DMS79 (cell line): ENCODE measurements at places on chromosomes 3 and 15.

DNA sequence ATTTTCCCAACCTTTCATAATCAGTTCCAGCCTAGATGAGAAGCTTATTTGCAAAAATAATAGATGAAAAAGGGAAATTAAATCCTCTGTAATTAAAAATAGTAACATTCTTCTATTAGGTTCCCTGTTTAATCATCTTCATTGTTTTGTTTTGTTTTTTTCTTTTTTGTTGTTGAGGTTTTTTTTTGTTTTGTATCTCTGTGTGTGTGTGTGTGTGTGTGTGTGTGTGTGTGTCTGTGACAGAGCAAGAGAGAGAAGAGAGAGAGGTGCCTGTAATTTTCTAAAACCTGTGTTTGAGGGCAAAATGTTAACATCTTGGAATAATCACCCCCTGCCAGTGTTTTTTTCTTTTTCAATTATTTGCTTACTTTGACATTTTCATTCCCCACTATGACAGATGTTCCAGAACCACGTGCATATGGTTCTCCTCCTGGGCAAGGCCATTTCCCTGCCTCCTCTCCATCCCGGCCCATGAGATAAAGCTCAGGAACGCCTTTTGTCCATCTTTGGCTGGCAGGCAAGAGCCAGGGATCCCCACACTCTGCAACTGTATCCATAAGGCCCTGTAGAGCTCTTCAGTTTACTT lies 121.8 kb upstream of the NR2E3 start:
- no peak for DNase-seq

DNA sequence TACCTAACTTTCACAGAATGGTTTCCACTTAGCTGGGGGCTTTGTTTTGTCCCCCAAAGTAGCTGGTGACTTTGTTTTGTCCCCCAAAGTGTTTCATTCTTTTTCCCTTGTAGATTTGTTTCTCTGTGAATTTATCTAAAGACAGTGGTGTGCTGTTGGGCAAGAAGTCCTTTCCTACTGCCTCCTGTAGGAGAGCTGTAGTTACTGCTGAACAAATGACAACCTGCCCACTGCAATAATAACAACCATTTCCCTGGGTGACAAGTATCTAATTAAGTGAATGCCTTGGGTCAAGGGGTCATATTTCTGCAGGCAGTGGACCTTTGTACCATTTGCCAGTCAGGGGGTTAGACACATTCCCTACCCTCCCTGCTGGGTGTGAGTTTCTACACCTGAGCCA lies 125.4 kb upstream of the BFSP2 start:
- DNase-seq, result no peak

DNA sequence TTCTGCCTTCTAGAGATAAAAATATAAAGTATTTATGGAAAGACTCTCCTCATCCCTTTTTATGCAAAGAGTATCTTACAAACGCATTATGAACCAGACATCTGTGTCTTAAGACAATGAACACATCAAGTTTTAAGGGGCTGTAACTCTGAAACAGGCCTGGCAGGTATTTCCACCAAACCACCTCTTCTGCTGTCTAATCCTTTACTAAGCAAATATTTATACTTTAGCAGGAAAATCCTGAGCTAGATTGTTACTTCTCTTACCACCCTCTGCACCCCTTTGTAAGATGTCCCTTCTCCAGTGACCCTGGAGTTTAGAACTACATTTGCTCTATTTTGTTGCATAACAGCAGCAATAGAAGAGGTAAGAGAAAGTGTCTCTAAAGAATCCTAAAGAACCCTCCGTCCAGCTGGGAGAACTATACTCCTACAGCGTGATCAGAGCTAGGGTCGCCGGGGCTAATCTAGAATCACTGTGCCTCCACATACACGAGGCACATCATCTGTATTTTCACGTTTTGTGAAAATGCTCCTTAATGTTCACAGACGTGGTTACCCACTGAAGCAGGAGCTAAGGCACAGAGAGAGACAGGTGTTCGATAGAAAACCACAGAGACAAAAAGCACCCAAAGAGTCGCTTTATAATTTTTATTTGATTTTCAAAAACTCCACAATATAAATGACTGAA lies 129.6 kb downstream of the FOXP1 start:
- DNase-seq, result no peak

DNA sequence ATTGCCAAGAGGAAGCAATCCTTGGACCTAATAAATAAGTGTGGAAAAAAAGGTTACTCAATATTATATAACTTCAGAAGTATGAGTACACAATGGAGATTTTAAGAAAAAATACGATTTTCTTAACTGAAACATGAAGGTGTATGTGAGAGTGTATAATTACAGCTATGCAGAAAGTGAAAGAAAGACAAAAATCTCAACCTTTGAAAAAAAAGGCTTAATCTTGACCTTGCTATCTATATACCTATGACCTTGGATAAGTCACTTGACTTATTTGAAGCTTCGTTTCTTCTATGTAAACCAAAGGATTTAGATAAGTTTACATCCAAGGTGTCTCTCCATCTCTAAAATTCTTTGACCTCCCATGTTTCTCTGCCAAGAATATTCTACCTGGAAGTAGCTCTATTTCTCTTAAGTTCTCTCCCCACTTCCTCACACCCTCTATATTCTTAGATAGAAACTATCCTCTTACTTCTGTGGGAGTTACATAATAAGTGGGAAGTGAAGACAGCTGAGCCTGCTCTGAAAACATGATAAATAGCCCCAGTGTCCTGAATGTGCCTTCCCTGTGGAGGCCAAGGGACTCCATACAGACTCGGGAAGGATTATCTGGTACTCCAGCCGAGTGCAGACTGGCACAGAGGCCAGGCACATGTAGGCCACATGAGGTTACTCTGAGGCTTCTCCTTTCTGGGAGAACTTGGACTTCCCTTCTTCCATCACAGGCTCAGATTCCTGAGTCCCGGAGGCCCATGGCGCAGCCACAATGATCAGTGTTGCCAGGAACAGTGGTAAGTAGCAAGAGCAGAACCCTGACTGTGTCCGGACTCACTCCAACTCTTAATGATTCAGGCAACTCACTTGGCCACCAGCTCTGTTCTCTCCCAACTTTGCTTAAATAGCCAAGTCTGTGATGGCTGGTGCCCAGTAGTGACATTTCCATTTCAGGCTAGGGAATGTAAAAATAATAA lies 166.8 kb upstream of the COL8A1 start:
- DNase-seq, result no peak

GRCh38 chr3:81416812-81417211 lies 344.6 kb downstream of the GBE1 start:
- no peak for DNase-seq

DNA sequence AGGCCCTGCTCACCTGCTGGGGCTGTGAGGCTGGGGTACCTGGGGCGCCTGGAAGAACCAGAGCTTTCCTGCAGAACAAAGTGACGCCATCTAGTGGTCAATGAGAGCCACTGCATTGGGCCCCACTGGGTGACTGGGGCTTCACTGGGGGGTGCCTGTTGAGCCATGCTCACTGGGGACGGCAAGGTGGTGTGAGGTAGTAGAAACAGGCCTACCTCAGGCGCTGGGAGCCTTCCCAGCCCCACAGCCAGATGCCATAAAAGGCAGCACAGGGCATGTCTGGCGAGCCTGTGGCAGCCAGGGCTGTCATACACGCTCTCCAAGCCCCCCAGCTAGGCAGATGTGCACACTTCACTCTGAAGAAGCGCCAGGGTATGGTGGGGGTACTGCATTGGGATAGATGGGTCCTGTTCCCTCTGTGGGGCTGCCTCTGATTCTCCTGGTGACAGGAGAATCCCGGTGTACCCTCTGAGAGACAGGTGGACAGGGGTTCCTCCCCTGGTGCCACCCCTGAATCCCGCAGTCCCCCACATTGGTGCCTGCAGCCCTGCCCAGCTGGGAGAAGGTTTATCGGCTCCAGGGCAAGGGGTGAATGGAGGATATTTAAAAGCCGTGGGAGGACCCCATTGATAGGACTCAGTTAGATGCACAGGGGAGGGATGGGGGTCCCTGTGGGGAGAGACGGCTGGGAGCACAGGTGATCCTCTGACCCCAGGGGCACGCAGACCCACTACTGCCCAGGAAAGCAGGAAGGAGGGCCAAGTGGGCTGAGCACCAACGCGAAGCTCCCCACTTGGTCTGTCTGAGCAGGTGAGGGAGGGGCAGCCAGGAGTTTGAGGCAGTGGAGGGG lies 178.8 kb downstream of the NSMCE3 start:
- no peak for DNase-seq

GRCh38 chr3:131387796-131388489 lies 6.4 kb downstream of the NUDT16 start:
- no peak for DNase-seq
